ENCODE measurements at places on chromosomes 2 and 18. TPM values are rescaled to one million over a fixed set of nuclear protein-coding genes. Genes with fewer than 3 reads are reported as not detected.

DNA sequence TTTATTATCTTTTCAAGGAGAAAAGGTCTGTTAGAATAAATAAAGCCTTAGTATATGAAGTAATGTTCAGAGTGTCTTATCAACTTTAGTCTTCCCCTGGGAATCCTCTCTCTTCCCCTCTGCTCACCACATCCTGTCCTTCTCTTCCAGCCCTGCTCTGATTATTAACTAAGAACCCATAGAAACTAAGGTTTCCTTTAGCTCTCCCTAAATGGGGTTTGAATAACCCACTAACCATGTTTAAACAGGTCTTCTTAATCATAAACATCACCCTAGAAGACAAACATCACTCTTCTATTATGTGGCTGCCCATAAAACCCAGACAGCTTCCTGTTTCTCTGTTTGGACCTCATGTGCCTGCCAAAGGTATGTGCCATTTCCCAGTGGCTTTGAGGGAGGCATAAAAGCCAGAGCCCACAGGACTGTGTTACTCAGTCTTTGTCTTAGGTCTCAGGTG is 50.1 kb downstream of the SLC14A1 start:
- H3K27ac ChIP-seq, result no peak overlapping the region
- H3K36me3 ChIP-seq, result no peaks in the 10 kb centered on the region
- no peak overlapping the region for H3K4me3 ChIP-seq
- H3K27me3 ChIP-seq, result no peaks in the 10 kb centered on the region

- no peak overlapping the region for H3K27ac ChIP-seq
- no peak for DNase-seq
Observed at GRCh38 chr2:218249691-218250090, 11.1 kb upstream of the GPBAR1 start.

- peak overlapping the region; percentile 49 for H3K4me3 ChIP-seq
- no peaks in the 10 kb centered on the region for H3K4me1 ChIP-seq
- H3K27me3 ChIP-seq, result no peaks in the 10 kb centered on the region
- H3K36me3 ChIP-seq, result no peaks in the 10 kb centered on the region
- peak overlapping the region; percentile 64 for H3K27ac ChIP-seq
Observed at GRCh38 chr2:1742681-1743395, 1.5 kb downstream of the PXDN start.

DNA sequence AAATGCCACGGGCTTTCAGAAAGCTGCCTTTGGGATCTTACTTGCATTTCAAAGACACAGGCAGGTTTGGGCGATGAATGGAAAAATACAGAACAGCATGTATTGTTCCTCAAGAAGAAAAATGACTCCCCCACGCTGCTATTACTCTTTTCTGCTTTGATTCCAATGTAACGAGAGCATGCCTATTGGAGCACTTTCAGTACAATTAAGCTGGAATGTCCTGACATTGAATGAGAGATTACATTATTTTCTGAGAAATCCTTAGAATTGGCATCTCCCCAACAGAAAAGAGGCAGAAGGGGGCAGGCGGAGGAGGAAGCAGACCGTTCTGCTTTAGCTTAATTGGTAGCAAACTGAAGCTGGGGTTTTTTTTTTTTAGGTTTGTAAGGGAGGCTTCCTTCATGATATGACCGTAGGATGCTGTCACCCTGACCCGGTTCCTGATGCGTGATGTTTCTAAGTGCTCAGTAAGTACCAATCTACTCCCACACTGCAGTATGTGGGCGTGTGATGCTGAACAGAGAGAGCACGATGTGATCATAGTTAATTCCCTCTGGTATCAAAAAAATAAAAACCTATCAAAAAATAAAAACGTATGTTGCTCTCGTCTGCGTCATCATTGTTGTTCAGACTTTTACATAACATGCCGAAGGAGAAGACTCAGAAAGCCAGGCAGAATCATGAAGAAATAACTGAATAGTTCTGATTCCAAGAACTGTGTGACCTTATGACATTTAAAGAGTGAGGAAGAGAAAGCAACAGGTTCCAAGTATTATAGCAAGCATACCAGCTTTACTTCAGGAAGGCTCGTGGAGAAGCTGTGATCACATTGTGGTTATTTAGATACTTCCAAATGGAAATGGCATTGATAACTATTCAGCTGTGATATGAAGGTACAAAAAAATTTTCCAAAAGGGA is 40.5 kb downstream of the LONRF2 start:
- DNase-seq, result no peak
- H3K4me3 ChIP-seq, result no peak overlapping the region
- peaks cover 6% of the 10 kb centered on the region for H3K4me1 ChIP-seq
- no peak overlapping the region for H3K27ac ChIP-seq
- no peaks in the 10 kb centered on the region for H3K36me3 ChIP-seq
- no peaks in the 10 kb centered on the region for H3K27me3 ChIP-seq

The STK17B gene
- 1.0 TPM for polyA plus RNA-seq

DNA sequence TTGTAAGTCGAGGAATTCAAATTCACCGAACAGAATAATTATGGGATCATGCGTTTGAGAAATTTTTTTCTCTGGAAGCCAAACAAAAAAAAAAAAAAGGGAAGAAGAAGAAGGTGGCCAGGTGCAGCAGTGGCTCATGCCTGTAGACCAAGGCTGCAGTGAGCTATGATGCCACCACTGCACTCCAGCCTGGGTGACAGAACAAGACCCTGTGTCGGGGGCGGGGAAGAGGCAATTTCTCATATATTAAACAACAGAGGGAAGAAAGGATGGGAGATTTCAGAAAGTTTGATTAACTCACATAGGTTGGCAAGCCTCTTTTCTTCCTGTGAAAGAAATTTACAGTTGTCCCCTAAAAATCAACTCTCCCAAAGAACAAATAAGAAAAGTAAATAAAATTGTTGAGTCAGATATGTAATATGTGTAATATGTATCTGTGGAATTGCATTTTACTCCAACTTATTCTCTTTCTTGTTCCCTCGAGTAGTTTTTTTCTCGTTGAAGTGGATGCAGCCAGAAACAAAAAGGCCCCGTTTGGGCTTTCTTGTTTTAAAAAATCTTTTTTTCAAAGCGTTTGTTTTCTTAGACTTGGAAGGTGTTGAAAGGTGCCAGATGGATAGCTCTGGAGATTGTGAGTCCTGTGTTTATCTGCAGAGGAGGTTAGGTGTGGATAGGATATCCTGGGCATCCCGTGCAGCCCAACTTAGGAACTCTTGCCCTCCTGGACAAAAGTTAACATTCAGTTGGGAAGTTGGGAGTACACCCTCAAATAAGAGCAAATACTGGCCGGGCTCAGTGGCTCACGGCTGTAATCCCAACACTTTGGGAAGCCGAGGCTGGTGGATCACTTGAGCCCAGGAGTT is 25.4 kb upstream of the FMNL2 start:
- no peaks in the 10 kb centered on the region for H3K4me1 ChIP-seq
- H3K36me3 ChIP-seq, result no peaks in the 10 kb centered on the region
- H3K4me3 ChIP-seq, result no peak overlapping the region
- DNase-seq, result no peak

DNA sequence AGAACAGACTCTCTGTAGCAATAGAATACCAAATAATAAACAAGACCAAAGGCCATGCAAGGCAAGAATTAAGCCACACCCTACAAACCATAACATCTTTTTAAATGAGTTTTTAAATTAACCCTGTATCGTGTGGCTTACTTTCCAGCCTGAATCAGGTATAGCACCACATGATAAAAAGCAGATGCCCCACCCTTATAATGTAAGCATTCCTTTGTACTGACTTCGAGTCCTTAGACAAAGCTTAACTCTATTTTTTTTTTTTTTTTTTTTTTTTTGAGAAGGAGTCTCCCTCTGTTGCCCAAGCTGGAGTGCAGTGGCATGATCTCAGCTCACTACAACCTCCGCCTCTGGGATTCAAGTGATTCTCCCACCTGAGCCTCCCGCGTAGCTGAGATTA is 1.7 kb upstream of the C2orf42 start:
- no peak for DNase-seq
- H3K36me3 ChIP-seq, result no peaks in the 10 kb centered on the region
- no peak overlapping the region for H3K4me3 ChIP-seq
- H3K27ac ChIP-seq, result no peak overlapping the region

- H3K4me3 ChIP-seq, result no peak overlapping the region
- no peak overlapping the region for H3K27ac ChIP-seq
- H3K36me3 ChIP-seq, result no peaks in the 10 kb centered on the region
- no peaks in the 10 kb centered on the region for H3K27me3 ChIP-seq
- no peak for DNase-seq
Observed at GRCh38 chr2:139170406-139170805, 390.2 kb upstream of the NXPH2 start.

DNA sequence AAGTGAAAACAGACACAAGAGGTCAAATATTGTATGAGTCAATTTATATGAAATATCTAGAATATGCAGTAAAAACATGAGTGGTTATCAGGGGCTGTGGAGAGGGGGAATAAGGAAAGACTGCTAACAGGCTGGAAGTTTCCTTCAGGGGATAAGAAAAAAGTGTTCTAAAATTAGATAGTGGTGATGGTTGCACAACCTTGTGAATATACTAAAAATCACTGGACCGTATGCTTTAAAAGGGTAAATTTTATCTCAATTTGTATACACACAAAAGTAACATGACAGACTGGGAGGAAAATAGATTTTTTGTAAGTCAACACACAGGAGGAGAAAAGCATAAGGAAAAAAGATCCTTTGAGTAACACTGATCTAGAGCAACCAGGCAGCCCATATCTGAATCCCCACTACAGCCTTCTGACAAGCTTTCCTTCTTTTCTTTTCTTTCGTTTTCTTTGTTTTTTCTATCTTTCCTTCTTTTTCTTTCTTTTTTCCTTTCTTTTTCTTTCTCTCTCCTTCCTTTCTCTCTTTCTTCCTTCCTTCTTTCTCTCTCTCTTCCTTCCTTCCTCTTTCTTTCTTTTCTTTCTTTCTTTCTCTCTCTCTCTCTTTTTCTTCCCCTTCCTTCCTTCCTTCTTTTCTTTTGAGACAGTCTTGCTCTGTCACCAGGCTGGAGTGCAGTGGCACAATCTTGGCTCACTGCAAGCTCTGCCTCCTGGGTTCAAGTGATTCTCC is 95.4 kb downstream of the AAK1 start:
- no peak overlapping the region for H3K27ac ChIP-seq
- H3K36me3 ChIP-seq, result peaks cover 2% of the 10 kb centered on the region
- DNase-seq, result no peak
- no peak overlapping the region for H3K4me3 ChIP-seq
- peaks cover 2% of the 10 kb centered on the region for H3K4me1 ChIP-seq

- DNase-seq, result no peak
- H3K27me3 ChIP-seq, result peaks cover 2% of the 10 kb centered on the region
- H3K36me3 ChIP-seq, result no peaks in the 10 kb centered on the region
Observed at GRCh38 chr2:2646433-2647051, 315.5 kb upstream of the MYT1L start.

DNA sequence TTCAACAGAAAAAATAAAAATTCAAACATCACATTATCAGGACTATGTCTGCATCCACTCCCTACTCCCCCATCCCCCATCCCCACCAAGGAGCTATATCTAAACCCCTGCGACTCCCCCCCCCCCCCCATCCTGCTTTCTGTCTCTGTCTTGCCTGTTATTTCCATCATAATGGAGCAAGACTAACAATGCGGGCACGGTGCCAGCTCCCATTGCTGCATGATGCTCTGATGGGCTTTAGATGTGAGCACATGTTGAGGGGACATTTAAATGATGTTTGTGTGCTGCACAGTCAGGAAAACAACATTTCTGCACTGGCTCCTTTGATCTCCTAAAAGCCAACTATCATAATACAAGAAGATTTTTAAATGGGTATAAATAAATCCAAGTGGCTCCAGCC is 644.2 kb upstream of the SETBP1 start:
- no peak overlapping the region for H3K27ac ChIP-seq
- no peaks in the 10 kb centered on the region for H3K4me1 ChIP-seq
- no peak overlapping the region for H3K4me3 ChIP-seq

The ALPG gene
- polyA plus RNA-seq, result not detected

The NPAS2 gene
- 5.2 TPM for polyA plus RNA-seq

The IL36RN gene
- polyA plus RNA-seq, result not detected

GRCh38 chr2:16553226-16553625 is 112.4 kb downstream of the CYRIA start:
- no peaks in the 10 kb centered on the region for H3K36me3 ChIP-seq
- no peaks in the 10 kb centered on the region for H3K4me1 ChIP-seq
- H3K27ac ChIP-seq, result no peak overlapping the region
- H3K4me3 ChIP-seq, result no peak overlapping the region
- H3K27me3 ChIP-seq, result no peaks in the 10 kb centered on the region

DNA sequence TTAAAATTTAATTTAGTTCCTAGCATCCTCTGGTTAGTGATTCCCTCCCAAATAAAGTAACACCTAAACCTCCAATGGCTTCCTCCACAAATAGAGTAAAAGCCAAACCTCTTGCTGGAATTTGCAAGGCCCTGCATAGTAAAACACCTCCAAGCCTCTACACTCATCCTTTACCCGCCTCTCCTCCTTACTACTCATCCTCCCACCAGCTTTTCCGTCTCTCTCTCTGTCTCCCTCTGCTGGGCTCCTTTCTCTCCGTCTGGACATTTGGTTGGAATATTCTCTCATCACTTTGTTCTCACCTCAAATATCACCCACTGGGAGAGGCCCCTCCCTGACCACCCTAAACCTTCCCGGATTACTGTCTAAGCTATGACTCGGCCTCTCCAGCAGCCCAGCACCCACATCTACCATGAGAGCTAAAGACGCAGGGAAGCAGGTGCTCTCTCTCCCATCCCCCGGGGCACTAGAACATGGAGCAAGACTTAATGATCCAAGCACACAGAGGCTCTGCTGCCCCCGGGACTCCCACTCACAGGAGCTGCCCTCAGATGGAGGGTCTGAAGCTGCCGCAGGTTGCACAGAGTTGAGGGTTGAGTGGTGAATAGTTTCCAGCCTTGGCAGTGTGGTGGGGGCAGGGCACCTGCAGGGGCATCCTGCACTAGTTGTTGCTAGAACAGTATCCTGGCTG is 167.2 kb downstream of the FBXO15 start:
- H3K4me3 ChIP-seq, result no peak overlapping the region
- H3K27me3 ChIP-seq, result no peaks in the 10 kb centered on the region
- H3K4me1 ChIP-seq, result no peaks in the 10 kb centered on the region

GRCh38 chr2:151891566-151892194 is 63.5 kb upstream of the ARL5A start:
- H3K27ac ChIP-seq, result no peak overlapping the region
- no peak overlapping the region for H3K4me3 ChIP-seq
- H3K27me3 ChIP-seq, result no peaks in the 10 kb centered on the region
- H3K4me1 ChIP-seq, result no peaks in the 10 kb centered on the region
- H3K36me3 ChIP-seq, result no peaks in the 10 kb centered on the region
- no peak for DNase-seq

- H3K27me3 ChIP-seq, result no peaks in the 10 kb centered on the region
- no peak overlapping the region for H3K4me3 ChIP-seq
- no peak overlapping the region for H3K27ac ChIP-seq
- DNase-seq, result no peak
- H3K36me3 ChIP-seq, result no peaks in the 10 kb centered on the region
Observed at GRCh38 chr18:48018851-48019250, 88.4 kb upstream of the SMAD2 start.

The TMEM200C gene
- 0.08 TPM for polyA plus RNA-seq

GRCh38 chr2:43306197-43306596 is 79.8 kb upstream of the ZFP36L2 start:
- peak overlapping the region; percentile 39 for H3K27ac ChIP-seq
- H3K4me3 ChIP-seq, result no peak overlapping the region
- H3K27me3 ChIP-seq, result no peaks in the 10 kb centered on the region
- H3K4me1 ChIP-seq, result peaks cover 13% of the 10 kb centered on the region
- H3K36me3 ChIP-seq, result peaks cover 2% of the 10 kb centered on the region

- no peak overlapping the region for H3K27ac ChIP-seq
- no peak overlapping the region for H3K4me3 ChIP-seq
- H3K4me1 ChIP-seq, result no peaks in the 10 kb centered on the region
Observed at GRCh38 chr18:59420244-59420643, 61.2 kb upstream of the LMAN1 start.

Data from liver (tissue), 10 donors.